D341Med (cell line): ENCODE measurements at places on chromosomes 16 and 17.

- DNase-seq, result no peak
These were observed 66.9 kb upstream of the SDK2 start for GRCh38 chr17:73711184-73711583.

DNA sequence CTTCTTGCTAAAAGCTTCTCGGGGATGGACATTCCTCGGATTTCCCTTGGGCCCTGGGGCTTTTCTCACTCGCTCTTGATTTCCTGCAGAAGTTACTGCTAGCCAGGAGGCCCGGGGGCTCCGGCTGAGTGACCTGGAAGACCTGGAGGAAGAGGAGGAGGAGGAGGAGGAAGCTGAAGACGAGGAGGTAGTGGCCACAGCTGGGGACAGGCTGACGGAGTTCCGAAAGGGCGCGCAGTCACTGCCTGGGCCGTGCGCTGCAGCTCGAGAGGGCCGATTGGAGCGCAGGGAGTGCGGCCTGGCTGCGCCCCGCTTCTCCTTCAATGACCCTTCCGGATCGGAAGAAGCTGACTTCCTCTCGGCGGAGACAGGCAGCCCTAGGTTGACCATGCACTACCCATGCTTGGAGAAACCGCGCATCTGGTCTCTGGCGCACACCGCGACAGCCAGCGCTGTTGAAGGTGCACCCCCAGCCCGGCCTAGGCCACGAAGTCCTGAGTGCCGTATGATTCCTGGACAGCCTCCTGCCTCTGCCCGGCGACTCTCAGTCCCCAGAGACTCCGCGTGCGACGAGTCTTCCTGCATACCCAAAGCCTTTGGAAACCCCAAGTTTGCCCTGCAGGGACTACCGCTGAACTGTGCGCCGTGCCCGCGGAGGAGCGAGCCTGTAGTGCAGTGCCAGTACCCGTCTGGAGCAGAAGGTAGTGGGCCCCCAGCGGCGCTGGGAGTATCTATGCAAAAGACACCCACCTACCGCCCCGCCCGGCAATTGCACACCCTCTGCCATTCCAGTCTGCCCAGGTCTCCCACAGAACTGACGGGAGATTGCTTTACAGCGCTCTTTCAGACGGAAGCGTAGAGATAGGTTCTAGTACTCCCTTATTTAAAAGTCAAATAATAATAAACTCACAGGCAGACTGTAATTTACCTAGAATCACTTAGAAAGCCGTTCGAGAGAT is 4.9 kb downstream of the IRX6 start:
- no peak for DNase-seq

- DNase-seq, result no peak
These were observed 9.3 kb upstream of the MRTFB start for GRCh38 chr16:14061732-14062259.

DNA sequence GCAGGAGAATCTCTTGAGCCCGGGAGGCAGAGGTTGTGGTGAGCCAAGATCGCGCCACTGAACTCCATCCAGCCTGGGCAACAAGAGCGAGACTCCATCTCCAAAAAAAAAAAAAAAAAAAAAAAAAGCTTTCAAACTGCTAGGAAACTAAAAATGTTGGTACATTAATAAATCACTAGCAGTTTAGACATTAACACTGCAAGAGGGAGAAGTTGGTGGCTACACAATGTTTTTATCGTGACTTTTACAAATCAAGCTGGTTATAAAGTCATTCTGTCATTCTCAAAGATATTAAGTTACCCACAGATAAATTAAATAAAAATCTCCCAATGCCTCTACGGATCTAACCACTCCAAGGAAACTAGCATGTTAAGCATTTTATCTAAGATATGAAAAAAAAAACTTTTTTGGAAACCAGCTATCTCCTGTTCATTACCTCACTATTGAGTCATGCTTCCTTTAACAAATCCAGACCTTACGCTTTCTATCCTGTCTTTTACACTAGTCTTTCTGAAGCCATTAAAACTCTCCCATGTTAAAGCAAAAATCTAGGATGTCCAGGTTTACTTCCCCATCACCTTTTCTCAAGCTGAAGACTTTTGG is 85.9 kb upstream of the SMURF2 start:
- no peak for DNase-seq

- DNase-seq, result no peak
These were observed 1152.0 kb upstream of the CDH8 start for GRCh38 chr16:63188086-63188771.

DNA sequence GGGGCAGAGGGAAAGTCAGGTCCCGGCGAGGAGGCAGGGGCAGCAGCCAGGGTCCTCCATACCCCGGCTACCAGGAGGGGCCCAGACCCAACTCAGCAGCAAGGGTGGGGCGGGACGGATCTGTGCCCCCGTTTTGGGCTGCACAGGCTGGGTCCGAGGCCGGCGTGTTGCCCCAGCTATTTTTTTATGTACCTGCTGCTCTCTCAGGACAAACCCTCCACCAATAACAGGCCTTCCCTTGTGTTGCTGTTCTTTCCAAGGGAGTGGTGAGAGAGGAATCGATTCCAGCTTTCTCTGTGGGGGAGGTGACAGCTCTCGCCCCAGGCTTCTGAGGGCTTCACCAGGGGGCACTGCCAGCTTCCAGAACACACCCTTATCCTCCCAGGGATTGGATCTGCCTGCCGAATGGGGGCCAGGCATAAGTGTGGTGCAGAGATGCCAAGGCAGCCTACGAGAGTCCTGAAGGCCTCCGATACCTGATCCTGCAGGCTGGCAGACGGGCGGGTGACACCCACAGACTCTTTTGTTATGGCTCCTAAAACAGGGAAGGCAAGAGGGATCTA is 22.3 kb downstream of the RTN4RL1 start:
- DNase-seq, result no peak

DNA sequence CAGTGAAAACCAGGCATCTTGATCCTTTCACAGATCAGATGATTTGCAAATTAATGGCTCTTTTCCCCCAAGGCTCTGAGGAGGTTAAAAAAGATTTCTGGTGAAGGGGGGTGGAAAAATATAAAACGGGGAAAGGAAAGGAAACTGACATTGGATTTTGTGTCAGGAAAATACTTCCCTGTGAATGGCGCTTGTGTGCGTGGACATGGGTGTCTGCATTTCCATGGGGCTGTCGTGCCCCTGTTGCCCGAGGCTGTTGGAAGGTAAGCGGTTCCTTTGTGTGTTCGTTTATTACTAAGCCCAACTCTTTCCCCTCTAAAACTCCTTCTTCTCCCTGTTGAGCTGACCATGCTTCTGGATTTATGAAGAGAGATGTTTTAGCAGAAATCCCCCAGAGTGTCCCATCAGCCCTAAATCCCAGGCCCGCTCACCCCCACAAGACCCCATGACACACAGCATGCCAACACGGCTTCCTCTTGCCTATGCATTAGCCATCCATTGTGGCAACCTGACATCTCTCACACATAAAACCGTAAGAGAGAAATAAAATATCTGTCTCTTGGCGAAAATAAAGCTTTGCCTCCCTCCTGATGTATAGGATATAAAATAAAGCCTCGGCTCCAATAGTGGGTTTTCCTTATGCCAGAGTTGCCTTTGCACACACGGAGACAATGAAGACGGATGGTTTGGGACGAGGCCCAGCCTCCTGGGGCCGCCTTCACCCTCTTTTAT is 7.3 kb upstream of the LHX1 start:
- no peak for DNase-seq

GRCh38 chr17:28394337-28395116 is 11.5 kb downstream of the SLC46A1 start:
- DNase-seq, result no peak

- no peak for DNase-seq
These were observed 267.7 kb upstream of the ZFHX3 start for GRCh38 chr16:73315645-73316044.

GRCh38 chr16:2857451-2858244 is at the start of gene PRSS22:
Gene PRSS22, minus strand, starts transcription at chr16:2858170. Its CDS starts 66 bp downstream, at chr16:2858104.
- peak; percentile 41 for DNase-seq

- DNase-seq, result no peak
These were observed 520.9 kb upstream of the CDH5 start for GRCh38 chr16:65845466-65846209.

DNA sequence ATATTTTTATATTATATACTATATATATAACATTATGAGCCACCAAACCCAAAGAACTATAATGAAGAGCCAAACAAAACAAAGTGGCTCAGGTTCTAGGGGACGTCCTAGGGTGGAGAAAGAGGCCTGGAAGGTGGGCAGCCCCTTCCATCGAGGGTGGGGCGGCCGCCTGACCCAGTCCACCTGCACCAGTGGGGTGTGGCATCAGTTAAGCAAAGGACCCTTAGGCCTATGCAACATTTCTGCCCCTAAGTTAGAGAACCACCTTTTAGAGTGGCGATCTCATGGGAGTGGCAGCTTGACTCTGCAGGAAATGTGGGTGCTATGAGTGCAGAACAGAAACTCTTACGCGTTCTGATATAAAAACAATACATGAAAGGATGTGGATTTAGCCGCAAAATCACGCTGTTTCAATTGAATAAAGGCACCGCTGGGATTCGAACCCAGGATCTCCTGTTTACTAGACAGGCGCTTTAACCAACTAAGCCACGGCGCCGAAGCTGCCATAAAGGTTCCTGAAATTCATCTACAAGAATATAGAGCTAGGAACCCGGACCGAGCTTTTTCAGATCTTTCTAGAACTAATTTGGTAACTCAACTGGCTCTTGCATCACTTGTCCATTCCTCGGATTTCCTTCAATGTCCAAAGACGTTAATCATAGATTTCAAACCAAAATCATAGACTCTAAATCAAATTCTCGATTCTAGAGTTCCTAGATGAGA is 15.6 kb upstream of the AURKB start:
- DNase-seq, result no peak

- DNase-seq, result no peak
These were observed 1.2 kb downstream of the WNT3 start for GRCh38 chr17:46817151-46817900.

DNA sequence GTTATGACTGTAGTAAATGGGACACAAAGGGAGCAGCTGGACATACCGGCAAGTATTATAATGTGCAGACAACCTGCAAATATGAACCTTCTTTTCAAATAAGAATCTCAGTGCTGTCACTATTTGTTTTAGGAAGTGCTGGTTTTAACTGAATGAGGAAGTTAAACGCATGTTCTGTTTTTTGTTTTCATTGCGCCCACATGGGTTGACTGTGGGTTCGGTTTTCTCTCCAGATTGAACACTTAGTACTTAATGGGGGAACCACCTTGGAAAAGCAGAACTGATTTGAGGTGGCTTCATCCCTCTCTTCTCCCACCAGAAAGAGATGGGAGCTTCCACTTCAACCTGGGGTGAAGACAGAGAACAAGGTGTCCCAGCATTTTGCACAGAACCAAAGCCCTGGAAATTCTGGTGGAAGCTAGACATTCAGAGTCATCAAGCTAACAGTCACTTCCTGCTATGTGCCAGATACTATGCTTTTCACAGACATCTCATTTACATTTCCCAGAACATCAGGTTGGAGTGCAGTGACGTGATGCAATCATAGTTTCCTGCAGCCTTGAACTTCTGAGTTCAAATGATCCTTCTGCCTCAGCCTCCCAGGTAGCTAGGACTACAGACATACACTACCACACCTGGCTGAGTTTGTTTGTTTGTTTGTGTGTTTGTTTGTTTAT is 149.8 kb downstream of the CDH13 start:
- DNase-seq, result no peak

DNA sequence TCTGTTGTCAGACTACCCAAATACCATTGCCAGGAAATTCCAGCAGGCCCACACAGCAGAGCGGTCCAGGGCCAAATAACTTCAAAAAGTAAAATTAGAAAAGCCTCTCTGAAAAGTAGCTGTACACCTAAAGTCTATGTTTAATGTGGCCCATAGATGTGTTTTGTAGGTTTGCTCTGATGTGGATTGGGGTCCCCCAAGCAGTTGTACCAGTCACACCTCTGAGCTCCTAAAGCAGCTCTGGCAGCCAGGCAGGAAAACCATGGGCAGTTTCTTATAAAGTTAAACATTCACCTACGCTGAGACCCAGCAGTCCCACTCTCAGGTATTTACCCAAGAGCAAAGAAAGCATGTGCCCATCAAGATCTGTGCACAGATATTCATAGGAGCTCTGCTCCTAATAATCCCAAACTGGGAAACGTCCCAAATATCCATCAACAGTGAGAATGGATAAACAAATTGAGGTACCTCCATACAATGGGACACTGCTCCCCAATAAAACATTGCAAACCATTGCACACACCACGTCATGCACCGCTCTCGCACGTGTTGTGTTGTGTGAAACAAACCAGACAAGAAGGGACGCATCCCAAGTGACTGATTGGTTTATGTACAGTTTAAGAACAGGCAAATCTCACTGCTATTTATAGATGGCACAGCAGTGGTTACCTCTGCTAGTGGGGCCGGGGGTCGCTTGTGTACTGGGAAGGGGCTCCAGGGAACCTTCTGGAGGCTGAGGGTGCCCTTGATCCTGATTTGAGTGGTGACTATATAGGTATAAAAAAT is 15.8 kb upstream of the PRM1 start:
- no peak for DNase-seq

DNA sequence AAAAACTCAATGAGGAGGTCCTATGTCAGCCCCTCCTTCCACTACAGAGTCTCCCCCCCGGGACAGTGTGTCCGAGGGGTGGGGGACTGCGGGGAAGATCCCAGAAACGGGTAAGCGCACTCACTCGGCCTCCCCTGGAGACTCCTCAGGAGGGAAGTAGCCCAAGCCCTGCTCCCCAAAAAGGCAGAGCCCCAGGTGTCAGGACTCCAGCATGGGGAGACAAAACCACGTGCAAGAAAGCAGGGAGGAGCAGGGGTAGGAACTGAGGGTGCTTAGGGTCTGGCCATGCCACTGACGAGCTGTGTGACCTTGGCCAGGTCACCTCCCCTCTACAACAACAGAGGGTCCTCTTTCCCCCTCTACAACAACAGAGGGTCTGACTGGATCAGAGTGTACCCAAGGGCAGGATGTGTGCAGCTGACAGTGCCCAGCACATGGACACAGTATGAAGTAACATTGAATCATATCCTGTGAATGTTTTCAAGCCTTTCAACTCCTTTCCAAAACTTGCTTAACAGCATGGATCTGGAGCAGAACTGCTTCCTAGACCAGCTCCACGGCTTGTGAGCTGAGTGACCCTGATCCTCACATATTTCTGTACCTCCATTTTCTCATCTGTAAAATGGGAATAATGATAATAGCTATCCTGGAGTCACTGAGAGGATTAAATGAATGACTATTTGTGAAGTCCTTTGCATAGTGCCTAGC is 2.1 kb upstream of the NAGS start:
- no peak for DNase-seq

GRCh38 chr17:34727601-34728000 is 148.2 kb downstream of the TMEM132E start:
- no peak for DNase-seq

DNA sequence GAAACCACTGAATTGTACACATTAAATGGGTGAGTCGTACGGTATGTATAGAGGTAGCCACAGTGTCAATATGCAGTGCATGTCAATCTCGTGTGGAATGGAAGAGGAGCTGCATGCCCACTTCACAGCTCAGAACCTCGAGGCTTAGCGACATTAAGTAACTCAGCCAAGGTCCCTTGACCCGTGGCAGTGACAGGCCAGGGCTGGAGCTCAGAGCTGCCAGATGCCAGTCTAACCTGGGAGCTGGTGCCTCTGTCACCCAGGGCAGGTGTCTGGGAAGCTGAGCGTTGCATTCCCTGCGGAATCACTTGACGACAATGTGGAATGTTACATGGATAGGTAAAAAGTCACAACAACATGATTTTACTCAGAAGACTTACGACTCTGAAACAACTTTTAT is 298.1 kb downstream of the FOXL1 start:
- no peak for DNase-seq
